ENCODE measurements at places on chromosomes 1 and 21.

- DNase-seq, result no peak
Observed at GRCh38 chr1:41418857-41419583, 57.8 kb downstream of the FOXO6 start.

DNA sequence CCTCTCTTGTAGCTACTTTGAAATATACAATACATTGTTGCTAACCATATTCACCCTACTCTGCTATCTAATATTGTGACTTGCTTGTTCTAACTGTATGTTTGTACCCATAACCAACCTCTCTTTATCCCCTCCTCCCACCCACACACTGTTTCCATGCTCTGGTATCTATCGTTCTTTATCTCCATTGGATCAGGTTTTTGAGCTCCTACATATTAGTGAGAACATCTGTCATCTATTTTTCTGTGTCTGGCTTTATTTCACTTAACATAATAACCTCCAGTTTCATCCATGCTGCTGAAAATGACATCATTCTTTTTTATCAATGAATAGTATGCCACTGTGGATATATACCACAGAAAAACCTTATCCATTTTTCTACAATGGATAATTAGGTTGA is 1230.1 kb downstream of the PLA2G4A start:
- no peak for DNase-seq

- no peak for DNase-seq
Observed at GRCh38 chr1:58089898-58090534, 456.5 kb downstream of the OMA1 start.

- no peak for DNase-seq
Observed at GRCh38 chr1:41775956-41776585, 142.7 kb downstream of the HIVEP3 start.

DNA sequence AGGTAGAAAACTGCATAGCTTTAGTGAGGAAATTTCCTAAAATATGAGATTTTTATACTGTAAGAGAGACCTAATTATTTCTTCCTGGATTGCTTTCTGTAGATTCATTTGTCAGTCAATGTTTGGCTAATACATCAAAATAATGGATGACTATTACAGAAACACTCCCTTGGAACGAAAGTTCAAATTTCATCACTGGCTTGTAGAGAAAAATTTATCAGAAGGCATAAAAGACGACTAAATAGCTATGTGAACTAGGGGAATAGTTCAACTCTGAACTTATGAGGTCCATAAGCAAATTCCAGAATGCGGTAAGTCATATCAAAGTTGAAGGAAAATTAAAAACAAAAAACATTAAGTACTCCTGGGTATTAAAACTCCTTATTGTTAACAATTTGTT is 36.0 kb downstream of the WNT2B start:
- DNase-seq, result no peak

DNA sequence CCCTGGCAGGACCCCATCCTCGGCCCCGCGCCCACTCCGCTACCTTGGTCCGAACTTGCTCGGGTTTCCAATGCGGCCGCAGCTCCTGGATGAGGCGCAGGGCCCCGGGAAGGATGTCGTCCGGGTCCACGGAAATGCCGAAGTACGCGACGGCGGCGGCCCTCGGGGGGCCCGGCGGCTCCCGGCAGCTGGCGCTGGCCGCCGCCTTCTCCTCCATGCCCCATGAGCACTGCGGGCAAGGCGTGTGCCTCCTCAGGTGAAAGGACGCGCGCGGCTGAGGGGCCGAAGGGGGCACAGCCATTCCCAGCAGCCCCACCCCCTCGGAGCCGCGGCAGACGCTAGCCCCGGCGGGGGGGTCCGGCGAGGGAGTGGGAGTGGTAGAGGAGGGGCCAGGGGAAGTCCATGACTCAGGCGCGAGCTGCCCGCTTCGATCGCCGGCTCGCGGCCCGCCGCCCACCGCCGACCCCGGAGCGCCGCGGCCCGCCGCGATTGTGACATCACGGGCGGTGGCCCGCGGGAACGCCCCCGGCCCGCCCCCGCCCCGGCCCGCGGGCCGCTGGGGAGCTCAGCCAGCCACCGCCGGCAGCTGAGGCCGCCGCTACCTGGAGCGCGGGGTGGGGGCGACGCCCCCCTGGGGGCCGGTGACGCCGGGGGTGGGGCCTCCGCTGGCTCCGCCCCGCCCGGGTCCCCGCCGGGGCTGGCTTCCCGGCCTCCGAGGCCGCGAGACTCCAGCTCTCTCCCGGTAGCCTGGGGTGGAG is at the start of gene ETNK2:
TSS of gene ETNK2 (minus strand) at position 493 of the 758 bp plus-strand sequence. CDS start at position 301, 192 bp downstream.
- DNase-seq, result peak; percentile 77

Data from natural killer cell treated with Interleukin-12 subunit alpha and Interleukin-12 subunit beta and Interleukin-15 and Interleukin-18, amount 100 ng/mL, for 72 hours (primary cell).